ENCODE measurements at places on chromosomes 2 and 18. TPM values are rescaled to one million over a fixed set of nuclear protein-coding genes. Genes with fewer than 3 reads are reported as not detected.

- no peak for DNase-seq
Measured at GRCh38 chr2:96770442-96771202, 9.9 kb downstream of the CNNM4 start.

- DNase-seq: no peak
Measured at GRCh38 chr2:201114846-201115245, 1.1 kb upstream of the CFLAR start.

Gene SCYGR5
- not detected for polyA plus RNA-seq

GRCh38 chr2:62785810-62786597 is 80.5 kb downstream of the EHBP1 start:
- no peak for DNase-seq

DNA sequence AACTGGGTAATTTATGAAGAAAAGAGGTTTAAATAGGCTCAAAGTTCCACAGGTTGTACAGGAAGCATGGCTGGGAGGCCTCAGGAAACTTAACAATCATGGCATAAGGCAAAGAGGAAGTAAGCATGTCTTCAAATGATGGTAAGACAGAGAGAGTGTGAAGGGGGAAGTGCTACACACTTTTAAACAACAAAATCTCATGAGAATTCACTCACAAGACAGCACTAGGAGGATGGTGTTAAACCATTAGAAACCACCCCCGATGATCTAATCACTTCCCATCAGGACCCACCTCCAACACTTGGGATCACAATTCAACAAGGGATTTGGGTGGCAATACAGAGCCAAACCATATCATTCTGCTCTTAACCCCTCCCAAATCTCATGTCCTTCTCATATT is 34.9 kb downstream of the CFAP210 start:
- DNase-seq: no peak

Gene CLEC4F
- 0.03 TPM for polyA plus RNA-seq

DNA sequence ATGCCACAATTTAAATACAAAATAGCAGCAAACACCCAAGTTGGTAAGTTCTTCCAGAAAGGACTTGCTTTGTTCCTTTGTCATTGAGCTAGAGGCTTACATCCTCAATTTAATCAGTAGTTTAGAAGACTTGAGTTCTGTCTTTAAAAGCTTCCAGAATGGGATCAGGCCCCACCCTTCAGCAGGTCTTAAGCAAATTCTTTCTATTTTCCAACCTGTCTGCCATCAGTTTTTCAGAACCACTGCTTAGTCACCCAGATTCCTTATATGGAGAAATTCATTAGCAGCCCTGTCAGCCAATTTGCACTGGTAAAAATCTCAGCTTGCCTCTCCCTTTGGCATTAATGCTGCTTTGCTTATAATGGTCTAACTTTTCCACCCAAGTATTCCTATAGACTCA is 263.6 kb upstream of the HNMT start:
- DNase-seq: no peak

Gene GLI2
- 5.9 TPM for polyA plus RNA-seq

DNA sequence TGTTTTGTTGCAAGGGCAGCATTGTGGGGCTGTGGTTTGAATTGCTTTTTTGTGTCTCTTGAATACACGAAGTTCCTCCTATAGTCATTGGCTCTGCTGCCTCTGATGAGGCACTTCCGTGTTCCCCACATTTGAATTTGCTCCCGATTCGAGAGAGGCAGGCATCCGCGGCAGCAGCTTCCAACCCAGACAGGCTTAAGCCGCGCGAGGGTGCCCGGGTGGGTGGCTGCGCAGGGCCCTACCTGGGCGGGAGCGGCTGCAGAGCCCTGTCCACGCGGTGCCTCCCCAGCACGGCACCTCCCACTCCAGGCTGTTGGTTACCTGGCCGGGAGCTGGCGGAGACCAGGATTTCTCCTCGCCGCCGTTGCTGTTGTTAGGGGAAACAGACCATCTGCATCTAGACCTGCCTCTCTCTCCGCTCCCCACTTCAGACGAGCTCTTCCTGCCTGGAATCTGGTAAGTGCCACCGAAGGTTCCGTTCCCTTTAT is 151.3 kb downstream of the NEDD4L start:
- no peak for DNase-seq

DNA sequence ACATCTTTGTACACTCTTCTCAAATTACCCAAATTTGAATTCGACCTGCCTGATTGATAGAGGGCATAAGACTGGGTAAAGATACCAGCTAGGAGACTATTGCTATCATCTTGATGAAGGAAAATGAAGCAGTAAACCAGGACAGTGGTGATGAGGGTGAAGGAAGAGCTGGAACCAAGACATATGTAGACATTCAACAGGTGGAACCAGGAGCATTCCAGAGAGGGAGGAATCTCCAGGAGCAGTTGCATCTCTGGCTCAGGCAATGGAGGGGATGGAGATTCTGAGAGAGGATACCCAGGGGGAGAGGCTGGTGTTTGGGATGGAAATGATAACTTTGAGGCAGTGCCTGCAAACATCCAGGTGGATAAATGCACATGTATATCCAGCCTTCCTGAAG is 41.6 kb downstream of the SDC1 start:
- DNase-seq: no peak

DNA sequence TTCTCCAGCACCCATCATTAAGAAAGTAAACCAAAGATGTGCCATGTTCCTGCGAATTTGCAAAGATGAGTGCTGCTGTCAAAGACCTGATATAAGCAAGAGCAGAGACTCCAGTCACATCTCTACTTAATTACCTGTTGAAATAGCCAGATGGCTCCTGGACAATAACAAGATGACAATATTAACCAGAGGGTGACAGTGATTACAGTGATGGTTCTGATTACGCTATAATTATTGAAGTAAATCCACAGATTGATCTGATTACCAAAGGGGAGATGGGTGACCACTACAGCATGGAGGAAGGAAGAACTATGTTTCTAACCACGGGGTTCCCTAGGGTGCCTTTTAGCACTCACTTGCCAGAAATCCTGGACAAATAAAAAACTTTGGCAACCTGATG is 36.5 kb upstream of the AFF3 start:
- no peak for DNase-seq

DNA sequence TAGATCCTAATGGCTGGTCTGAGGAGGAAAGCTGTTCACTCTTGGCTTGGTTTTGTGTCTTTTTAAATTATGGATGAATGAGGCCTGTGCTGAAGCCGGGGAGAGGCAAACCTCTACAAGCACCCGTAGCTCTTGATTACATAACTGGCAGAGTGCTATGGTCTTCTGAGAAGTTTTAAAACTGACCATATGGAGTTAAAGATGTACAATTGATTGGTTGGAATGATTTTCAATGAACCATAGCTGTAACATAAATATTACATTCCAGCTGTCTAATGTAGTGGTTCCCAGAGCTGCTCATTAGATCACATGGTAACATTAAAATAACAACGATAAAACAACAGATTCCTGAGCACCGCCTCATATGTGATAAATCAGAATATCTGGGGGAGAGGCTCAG is 71.1 kb upstream of the MAP4K3 start:
- no peak for DNase-seq

GRCh38 chr2:88813612-88814011 is 122.1 kb downstream of the RPIA start:
- DNase-seq: no peak

Gene BOK
- 95.8 TPM for polyA plus RNA-seq

DNA sequence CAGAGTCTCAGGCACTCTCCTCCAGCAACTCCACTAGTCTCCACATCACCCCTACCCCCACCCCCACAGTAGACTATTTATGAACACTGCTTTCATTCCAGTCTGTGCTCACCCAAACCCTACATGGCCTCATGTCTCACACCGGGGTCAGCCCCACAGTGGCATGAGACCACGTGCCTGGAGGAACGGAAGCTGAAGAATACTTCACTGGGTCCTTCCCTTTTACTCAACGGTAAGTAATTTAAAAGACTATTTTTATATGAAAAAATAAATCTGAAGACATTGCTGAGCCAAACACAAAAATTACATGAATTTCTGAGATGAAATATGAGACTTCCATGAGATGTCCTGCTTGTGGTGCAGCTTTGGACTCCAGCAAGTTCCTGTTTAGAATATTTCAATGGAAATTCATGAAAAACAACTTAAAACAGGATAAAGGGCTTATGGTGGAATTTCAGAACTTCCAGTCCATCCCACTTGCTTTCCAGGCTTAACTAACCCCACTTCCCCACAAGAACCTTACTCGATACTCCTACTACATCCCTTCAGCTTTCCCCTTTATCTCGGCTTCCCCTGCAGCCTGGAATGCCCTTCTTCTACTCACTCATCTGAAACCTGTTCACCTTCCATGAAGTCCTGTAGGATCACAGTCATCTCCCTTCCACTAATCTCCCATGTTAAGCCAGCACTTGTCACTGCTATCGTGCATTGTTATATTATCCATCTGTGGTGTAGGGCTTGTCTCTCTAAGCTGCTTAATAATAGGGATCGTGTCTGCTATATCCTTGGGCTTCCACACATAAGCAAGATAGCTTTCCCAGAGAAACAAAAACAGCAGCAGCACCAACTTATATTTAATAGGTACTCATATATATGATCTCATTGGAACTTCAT is 47.9 kb downstream of the SLC14A1 start:
- no peak for DNase-seq

DNA sequence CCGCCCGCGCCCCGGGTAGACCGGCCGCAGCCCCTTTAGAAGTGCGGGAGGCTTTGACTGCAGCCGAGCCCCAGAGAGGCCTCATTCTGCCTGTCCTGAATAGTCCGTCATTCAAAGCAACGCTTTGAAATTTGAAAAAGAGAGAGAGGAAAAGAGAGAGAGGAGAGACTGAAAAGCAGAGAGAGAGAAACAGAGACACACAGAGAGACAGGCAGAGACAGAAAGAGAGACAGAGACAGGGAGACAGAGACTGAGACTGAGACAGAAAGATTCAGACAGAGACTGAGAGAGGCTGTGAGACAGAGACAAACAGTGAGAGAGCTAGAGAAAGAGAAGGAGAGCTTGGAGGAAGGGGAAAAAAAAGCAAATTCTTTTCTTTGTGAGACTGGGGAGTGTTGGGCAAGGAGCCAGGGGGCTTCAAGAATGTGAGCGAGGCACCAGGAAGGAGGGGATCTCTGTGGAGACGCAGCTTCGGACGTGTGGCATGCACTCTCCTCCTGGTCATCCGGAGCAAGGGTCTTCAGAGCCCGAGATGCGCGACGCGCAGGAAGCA is 73.1 kb downstream of the MYCN start:
- DNase-seq: no peak

GRCh38 chr2:39128919-39129391 is 8.1 kb upstream of the SOS1 start:
- DNase-seq: no peak

DNA sequence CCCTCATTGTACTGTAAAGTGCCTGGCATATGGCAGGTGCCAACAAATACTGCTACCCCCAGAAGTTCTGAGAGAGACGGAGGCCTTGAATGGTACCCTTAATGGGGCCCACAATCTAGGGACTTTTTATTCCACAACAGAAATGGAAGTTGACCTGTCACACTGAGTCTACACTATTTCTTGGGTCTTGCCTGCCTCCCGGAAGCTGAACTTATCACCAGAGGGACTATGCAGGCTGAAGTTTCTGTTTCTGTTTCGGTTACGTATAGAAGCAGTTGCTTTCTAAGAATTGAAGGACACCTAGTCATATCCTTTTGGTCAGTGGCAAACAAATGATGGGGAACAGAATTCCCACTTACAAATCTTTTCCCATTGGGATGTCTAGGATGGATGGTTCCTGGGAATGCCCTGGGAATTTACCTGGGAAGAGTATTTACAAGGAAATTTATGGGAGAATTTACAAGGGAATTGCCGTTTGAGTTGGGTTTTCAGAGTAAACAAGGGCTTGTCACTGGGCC is 74.2 kb downstream of the HS1BP3 start:
- no peak for DNase-seq

Gene MERTK
- 16.1 TPM for polyA plus RNA-seq

GRCh38 chr2:172917716-172918115 is 157.9 kb upstream of the MAP3K20 start:
- DNase-seq: no peak

DNA sequence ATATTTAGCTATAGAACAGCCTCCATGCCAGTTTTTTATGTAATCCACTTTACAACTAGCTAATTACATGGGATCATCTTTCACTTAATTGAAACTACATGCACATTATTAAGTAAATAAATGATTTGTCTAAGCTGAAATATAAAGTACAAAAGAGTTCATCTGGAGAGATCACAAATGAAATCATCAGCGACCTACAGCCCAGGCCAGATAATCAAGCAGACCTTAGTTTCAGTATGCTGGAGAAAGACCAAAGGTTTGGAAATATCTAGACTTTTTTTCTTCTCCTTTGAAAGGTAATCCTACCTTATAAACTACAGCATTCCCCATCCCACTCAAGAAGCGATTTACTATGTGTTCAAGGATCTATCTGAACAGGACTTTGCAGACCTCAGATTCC is 26.5 kb downstream of the FIGN start:
- DNase-seq: no peak

GRCh38 chr2:19868224-19868623 is 33.6 kb downstream of the TTC32 start:
- no peak for DNase-seq

- no peak for DNase-seq
Measured at GRCh38 chr2:119315241-119315925, 51.3 kb downstream of the C2orf76 start.

Gene IL1B
- polyA plus RNA-seq: 7.5 TPM

Gene PTPRM
- polyA plus RNA-seq: 60.9 TPM

DNA sequence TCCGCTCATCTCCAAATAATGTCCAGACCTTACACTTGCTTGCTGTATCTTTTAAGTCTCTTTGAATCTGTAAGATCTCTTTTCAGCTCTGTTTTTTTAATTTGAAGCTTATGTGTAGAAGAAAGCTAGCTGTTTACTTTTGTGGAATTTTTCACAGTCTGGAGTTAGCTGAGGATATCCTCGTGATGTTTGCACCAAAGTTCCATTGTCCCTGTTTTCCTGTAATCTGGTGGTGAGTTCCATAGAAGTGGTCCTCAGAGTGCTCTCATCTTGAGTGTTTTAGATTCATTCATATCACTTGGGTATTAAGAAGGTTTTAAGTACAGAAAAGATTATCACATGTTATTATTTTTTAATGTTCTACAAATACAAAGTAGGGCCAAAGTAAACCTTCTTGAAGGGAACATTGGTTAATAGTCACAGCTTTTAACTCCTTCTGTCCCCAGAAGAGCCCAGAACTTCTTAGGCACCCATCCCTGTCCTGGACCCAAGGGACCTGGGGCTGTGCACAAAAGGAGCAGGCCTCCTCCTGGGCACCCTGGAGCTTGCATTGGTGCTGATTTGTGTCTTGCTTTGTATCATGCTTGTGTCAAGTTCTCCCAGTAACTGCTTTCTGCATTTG is 15.0 kb downstream of the MLPH start:
- no peak for DNase-seq

Gene PRKRA
- 57.8 TPM for polyA plus RNA-seq
